ENCODE measurements at places on chromosomes 12 and 14.

DNA sequence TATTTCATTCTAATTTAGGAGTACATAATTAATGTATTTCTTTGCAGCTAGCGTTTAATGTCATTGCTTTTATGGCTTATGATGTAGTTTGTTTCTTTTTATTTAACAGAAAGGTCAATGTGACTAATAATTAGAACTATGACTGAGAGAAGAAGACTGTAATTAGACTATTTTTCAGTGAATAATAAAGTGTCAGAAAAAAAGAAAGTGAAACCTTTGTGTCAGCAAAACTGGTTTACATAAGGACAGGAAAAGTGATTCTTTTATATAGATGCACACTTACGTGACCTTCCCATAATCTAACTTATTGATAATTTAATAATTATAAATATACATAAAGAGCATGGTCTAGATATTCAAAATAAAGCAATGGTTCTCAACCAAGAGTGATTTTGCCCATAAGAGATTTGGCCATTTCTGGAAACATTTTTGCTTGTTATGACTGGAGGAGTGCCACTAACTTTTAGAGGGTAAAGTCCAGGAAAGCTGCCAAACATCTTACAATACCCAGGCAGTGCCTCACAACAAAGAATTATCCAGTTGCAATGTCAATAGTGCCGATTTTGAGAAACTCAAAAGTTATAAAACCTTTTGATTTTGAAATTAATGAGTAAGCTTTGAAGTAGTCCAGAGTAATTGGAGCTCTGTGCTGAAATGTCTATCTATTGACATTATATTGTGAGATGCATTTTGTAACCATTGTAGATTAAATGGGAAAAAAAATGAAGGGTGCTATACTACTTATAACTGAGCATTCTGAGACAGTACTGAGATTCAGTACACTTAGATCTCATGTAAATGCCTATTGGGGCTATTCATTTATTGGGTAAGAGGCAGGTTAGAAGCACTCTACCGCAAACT is 227.1 kb downstream of the C12orf50 start:
- no peak for DNase-seq

- DNase-seq: peak; percentile 9
Observed at GRCh38 chr12:105561546-105562198, 231.2 kb downstream of the C12orf75 start.

- peak; percentile 16 for DNase-seq
Observed at GRCh38 chr12:58148405-58148804, 207.0 kb downstream of the ATP23 start.

GRCh38 chr12:121579190-121579791 is 1.5 kb downstream of the KDM2B start:
- DNase-seq: no peak

- DNase-seq: no peak
Observed at GRCh38 chr12:102016472-102016871, 45.3 kb downstream of the WASHC3 start.

DNA sequence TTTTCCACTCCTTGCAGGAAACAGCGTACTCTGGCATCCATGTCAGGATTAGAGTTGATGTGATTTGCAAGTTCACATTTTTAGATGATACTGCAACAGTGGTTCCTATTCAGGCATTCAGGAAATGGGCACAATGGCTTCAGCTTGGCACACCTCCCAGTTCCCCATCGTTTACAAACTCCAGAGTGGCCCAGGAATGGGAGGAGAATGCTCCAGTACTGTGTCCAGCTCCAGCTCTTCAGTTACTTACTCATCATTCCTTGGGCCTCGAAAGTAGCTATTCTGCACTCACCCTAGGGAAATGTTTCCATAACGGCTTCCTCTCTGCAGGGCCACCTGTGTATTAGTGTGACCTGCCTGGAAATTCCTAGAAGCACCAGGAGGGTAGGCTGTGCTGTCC is 239.7 kb upstream of the RGS6 start:
- DNase-seq: peak; percentile 59

GRCh38 chr14:56247495-56248200 is 129.4 kb downstream of the PELI2 start:
- DNase-seq: no peak

- no peak for DNase-seq
Observed at GRCh38 chr14:93830753-93831461, 42.6 kb upstream of the PRIMA1 start.

Measured in COLO829 (cell line).